ENCODE measurements at places on chromosomes 12 and 14.

GRCh38 chr12:53956251-53956887 is 1.7 kb downstream of the HOXC12 start:
- H3K27me3 ChIP-seq = peaks cover 99% of the 10 kb centered on the region
- DNase-seq = no peak
- H3K4me3 ChIP-seq = no peak overlapping the region
- H3K4me1 ChIP-seq = peaks cover 52% of the 10 kb centered on the region
- no peaks in the 10 kb centered on the region for H3K36me3 ChIP-seq
- H3K27ac ChIP-seq = no peak overlapping the region

GRCh38 chr14:71430678-71431376 is 501.4 kb upstream of the RGS6 start:
- no peaks in the 10 kb centered on the region for H3K27me3 ChIP-seq
- H3K36me3 ChIP-seq = no peaks in the 10 kb centered on the region
- H3K27ac ChIP-seq = no peak overlapping the region
- H3K4me3 ChIP-seq = no peak overlapping the region
- DNase-seq = no peak

DNA sequence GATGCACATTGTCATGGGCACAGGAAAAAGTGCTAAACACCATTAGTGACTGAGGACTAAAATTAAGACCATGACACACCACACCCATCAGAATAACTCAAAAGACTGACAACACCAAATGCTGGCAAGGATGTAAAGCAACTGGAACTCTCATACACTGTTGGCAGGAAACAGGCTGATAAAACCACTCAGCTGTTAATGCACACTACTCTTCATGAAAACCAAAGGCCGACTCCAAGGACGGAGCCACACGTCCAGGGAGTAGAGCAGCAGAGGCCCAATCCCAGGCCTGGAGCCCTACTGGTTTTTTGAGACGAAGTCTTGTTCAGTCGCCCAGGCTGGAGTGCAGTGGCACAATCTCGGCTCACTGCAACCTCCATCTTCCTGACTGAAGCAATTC is 6.4 kb downstream of the RAD52 start:
- no peaks in the 10 kb centered on the region for H3K27me3 ChIP-seq
- peaks cover 17% of the 10 kb centered on the region for H3K36me3 ChIP-seq
- no peak overlapping the region for H3K27ac ChIP-seq
- H3K4me1 ChIP-seq = peaks cover 13% of the 10 kb centered on the region
- no peak for DNase-seq
- H3K4me3 ChIP-seq = no peak overlapping the region

GRCh38 chr12:77089686-77090220 is 24.4 kb upstream of the E2F7 start:
- no peak overlapping the region for H3K27ac ChIP-seq
- no peak overlapping the region for H3K4me3 ChIP-seq
- H3K36me3 ChIP-seq = no peaks in the 10 kb centered on the region
- peaks cover 3% of the 10 kb centered on the region for H3K27me3 ChIP-seq
- H3K4me1 ChIP-seq = no peaks in the 10 kb centered on the region
- no peak for DNase-seq

GRCh38 chr14:71647086-71647784 is 285.0 kb upstream of the RGS6 start:
- no peaks in the 10 kb centered on the region for H3K27me3 ChIP-seq
- no peak overlapping the region for H3K4me3 ChIP-seq
- peaks cover 16% of the 10 kb centered on the region for H3K36me3 ChIP-seq
- no peaks in the 10 kb centered on the region for H3K4me1 ChIP-seq
- DNase-seq = no peak

- H3K27me3 ChIP-seq = no peaks in the 10 kb centered on the region
- peaks cover 77% of the 10 kb centered on the region for H3K4me1 ChIP-seq
- no peak for DNase-seq
- peak overlapping the region; percentile 64 for H3K27ac ChIP-seq
- no peaks in the 10 kb centered on the region for H3K36me3 ChIP-seq
Observed at GRCh38 chr12:110581931-110582275, 1.2 kb downstream of the PPTC7 start.

- no peak overlapping the region for H3K27ac ChIP-seq
- H3K4me1 ChIP-seq = no peaks in the 10 kb centered on the region
- no peak for DNase-seq
- H3K36me3 ChIP-seq = no peaks in the 10 kb centered on the region
- H3K4me3 ChIP-seq = no peak overlapping the region
Observed at GRCh38 chr12:84842406-84843013, 70.1 kb downstream of the SLC6A15 start.

DNA sequence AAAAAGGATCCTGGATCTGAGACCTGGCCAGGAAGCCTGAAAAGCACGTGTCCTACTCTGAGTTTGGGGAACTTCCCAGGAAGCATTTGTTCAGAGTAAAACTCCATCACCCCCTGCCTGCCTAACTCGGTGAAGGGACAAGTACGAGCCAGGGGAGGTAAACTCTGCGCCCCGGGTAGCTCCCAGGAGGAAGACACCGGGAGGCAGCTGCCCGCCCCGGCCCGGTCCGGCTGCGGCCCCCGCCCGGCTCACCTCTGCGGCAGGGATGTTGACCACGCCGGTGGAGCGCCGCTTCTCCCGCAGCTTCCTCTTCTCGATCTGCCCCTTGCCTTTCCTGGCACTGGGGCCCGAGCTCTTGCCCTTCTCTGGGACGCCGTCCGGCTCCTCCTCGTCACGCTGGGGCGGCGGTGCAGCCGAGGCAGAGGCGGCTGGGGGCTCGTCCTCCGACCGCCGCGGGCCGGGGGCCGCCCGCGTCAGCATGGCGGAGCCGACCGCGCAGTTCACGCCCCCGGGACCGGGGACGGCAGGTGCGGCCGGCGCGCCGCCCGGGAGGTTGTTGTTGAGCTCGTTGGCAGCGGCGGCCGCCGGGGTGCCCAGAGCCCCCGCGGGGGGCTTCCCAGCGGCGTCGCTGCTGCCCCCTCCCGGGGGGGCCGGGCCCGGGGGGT is 1.2 kb downstream of the PAWR start:
- H3K36me3 ChIP-seq = no peaks in the 10 kb centered on the region
- peak overlapping the region; percentile 67 for H3K4me3 ChIP-seq
- peaks cover 68% of the 10 kb centered on the region for H3K27me3 ChIP-seq
- H3K27ac ChIP-seq = no peak overlapping the region

DNA sequence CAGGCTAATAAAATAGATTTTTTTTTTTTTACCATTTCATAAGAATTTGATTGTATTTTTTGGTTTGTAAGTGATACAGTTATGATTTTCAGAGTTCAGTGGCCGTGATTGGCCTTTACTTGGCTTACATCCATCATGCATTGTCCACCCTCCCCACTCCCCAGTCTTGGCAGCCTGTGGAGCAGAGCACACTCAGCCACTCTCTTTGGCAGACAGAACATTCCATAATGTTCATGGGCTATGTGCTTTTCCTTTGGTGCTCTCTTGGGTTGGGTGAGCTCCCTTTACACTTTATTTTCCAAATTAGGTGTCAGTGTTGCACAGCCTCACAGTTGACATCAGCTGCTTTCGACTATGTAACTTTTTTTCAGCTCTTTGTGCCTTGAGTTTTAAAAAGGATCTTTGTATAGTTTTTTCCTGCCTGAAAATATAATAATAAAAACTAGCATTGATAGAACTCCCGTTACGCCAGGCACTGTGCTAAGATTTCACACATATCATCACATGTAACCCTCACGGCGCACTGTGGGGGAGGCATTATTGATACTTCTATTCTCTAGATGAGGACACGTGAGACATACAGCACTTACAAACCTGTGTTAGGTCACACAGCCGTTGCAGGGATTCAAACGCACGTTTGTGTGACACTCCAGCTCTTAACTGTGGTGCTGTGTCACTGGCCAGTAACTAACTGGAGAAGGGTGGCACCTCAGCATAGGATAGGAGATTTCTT is 21.5 kb downstream of the SUDS3 start:
- H3K36me3 ChIP-seq = peaks cover 76% of the 10 kb centered on the region
- no peak overlapping the region for H3K27ac ChIP-seq
- no peaks in the 10 kb centered on the region for H3K27me3 ChIP-seq
- H3K4me3 ChIP-seq = no peak overlapping the region
- no peaks in the 10 kb centered on the region for H3K4me1 ChIP-seq
- no peak for DNase-seq

- H3K27ac ChIP-seq = no peak overlapping the region
- no peaks in the 10 kb centered on the region for H3K27me3 ChIP-seq
- no peak for DNase-seq
Observed at GRCh38 chr12:1978078-1978862, 26.0 kb downstream of the DCP1B start.

- H3K36me3 ChIP-seq = peaks cover 10% of the 10 kb centered on the region
- H3K4me1 ChIP-seq = no peaks in the 10 kb centered on the region
- no peaks in the 10 kb centered on the region for H3K27me3 ChIP-seq
- no peak overlapping the region for H3K4me3 ChIP-seq
- H3K27ac ChIP-seq = no peak overlapping the region
- DNase-seq = no peak
Observed at GRCh38 chr12:31310488-31310887, 15.5 kb downstream of the SINHCAF start.

- peaks cover 67% of the 10 kb centered on the region for H3K4me1 ChIP-seq
- no peaks in the 10 kb centered on the region for H3K36me3 ChIP-seq
- peak overlapping the region; percentile 77 for H3K27ac ChIP-seq
- H3K4me3 ChIP-seq = no peak overlapping the region
Observed at GRCh38 chr12:123120452-123121166, 30.3 kb downstream of the PITPNM2 start.

GRCh38 chr12:58919231-58920101 is 838 bp downstream of the LRIG3 start:
- no peaks in the 10 kb centered on the region for H3K36me3 ChIP-seq
- no peak overlapping the region for H3K27ac ChIP-seq
- H3K4me3 ChIP-seq = no peak overlapping the region
- peaks cover 4% of the 10 kb centered on the region for H3K4me1 ChIP-seq
- no peak for DNase-seq
- H3K27me3 ChIP-seq = peaks cover 8% of the 10 kb centered on the region

DNA sequence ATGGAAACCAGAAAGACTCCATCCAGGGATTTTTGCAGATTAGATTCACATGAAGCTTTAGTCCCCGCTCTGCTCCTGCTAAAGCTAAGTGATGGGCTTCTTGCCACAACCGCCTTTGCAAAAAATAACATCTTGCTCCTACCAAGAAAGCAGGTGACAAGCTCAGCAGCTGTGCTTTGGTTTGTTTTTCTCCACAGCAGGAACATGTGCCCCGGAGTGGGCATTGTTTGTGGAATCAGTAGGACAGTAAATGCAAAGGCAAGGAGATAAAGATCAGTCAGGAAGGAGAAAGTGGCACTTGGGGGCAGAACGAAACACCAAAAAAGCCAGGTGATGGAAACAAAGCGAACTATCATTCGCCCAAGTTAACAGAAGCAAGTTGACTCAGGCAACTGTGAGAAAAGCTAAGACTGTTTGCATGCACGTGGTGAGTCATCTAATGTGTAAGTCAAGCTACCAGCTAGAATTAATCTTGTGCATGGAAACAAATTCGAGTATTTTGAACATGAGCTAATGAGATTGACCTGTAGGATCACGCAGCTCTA is 165.5 kb upstream of the PLXNC1 start:
- H3K27me3 ChIP-seq = no peaks in the 10 kb centered on the region
- peak; percentile 6 for DNase-seq
- H3K4me1 ChIP-seq = no peaks in the 10 kb centered on the region
- no peak overlapping the region for H3K27ac ChIP-seq

GRCh38 chr12:19847294-19848059 is 408.2 kb downstream of the AEBP2 start:
- no peaks in the 10 kb centered on the region for H3K4me1 ChIP-seq
- H3K27ac ChIP-seq = no peak overlapping the region

- H3K27me3 ChIP-seq = no peaks in the 10 kb centered on the region
- no peaks in the 10 kb centered on the region for H3K36me3 ChIP-seq
- DNase-seq = no peak
- no peak overlapping the region for H3K4me3 ChIP-seq
Observed at GRCh38 chr12:25824734-25825133, 133.7 kb upstream of the RASSF8 start.

DNA sequence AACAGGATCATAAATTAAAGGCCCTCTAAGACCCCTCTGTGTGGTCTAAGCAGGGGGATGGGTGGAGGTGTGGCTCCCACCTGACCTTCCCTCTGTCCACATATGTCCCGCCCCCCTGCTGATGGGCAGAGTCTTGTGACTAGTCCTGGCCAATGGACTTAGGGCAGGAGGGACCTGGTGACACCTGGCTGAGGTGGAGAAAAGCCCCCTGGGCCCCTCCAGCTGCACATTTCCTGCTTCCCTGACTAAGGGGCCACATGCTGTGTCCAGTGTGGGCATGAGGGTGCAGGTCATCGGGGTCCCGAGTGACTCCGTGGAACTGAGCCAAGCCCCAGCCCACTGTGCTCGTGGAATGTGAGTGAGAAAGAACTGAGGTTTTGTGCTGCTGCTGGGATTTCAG is 254.7 kb downstream of the ADGRD1 start:
- H3K27ac ChIP-seq = no peak overlapping the region
- no peaks in the 10 kb centered on the region for H3K27me3 ChIP-seq
- H3K36me3 ChIP-seq = no peaks in the 10 kb centered on the region

GRCh38 chr12:101855976-101856375 is 21.4 kb upstream of the DRAM1 start:
- no peak overlapping the region for H3K27ac ChIP-seq
- DNase-seq = no peak
- no peaks in the 10 kb centered on the region for H3K36me3 ChIP-seq

DNA sequence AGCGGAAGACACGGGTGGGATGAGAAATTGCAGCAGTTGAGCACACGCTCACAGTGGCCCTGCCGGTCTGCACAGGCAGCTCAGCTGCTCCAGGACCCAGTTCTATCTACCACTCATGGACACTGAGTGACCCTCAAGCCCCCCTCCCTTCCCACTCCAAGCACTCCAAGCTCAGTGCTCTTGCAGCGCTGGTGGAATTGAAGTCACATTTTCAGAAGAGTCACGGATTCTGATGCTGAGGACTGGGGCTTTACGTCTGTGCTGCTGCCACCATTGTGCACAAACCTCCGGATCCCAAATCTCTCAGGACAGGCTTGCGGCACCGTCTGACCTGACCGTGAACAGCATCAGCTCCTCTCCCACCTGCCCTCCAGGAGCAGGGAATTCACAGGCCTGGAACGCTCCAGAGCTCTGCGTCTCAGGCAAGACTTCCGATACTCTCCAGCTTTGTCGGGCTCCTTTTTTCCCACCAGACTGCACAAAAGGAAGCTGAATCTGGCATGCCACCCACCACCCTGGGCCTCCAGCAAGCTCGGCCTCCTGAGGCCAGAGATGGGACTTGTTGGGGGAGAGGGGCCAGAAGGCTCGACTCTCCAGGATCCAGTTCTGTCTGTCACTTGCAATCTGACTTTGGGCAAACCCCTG is 213.1 kb upstream of the RTL1 start:
- DNase-seq = no peak
- no peaks in the 10 kb centered on the region for H3K36me3 ChIP-seq
- H3K4me1 ChIP-seq = peaks cover 11% of the 10 kb centered on the region
- H3K27ac ChIP-seq = no peak overlapping the region
- H3K27me3 ChIP-seq = no peaks in the 10 kb centered on the region

Measured in CD4-positive, alpha-beta T cell (primary cell).